ENCODE measurements at places on chromosomes 11 and 22.

DNA sequence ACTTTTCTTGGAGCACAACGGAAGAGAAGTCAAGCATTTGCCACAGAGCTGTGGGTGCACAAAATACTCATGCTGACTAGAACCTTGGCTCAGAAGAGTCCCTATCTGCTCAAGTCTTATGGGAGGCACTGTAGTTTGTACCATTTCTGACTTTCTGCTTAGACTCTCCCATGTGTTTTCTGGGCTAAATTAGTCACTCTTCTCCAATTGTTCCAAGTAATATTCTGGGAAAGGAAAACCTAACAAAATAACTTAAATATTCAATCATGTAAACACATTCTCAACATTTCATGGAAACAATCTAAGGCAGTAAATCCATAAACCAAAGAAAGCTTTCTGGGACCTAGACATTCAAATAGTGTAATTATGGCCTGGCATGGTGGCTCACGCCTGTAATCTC lies 220.7 kb downstream of the SWAP70 start:
- no peak for DNase-seq

DNA sequence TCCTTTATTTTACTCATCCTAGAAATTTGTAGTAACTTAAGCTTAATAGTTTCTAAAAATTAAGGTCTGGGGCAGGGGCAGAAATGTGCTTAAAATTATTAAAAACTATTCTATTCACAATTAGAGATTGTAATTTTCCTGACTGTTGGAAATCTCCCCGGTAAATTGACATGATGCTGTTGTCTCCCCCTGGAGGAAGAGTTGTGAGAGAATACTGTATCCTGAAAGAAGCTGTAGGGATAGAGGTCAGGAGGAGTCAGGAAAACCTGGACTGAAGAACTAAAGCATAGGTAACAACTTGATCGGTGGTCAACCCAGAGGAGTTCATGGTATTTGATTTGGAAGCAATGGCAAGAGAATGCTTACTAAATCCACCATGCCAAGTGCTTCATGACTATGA lies 16.2 kb upstream of the ESAM start:
- DNase-seq = no peak

- no peak for DNase-seq
Measured at GRCh38 chr11:14444441-14445189, 55.0 kb downstream of the COPB1 start.

GRCh38 chr11:80414181-80415165 lies 973.6 kb upstream of the TENM4 start:
- no peak for DNase-seq

GRCh38 chr11:19938169-19938856 lies 222.0 kb downstream of the DBX1 start:
- DNase-seq = peak; percentile 61

DNA sequence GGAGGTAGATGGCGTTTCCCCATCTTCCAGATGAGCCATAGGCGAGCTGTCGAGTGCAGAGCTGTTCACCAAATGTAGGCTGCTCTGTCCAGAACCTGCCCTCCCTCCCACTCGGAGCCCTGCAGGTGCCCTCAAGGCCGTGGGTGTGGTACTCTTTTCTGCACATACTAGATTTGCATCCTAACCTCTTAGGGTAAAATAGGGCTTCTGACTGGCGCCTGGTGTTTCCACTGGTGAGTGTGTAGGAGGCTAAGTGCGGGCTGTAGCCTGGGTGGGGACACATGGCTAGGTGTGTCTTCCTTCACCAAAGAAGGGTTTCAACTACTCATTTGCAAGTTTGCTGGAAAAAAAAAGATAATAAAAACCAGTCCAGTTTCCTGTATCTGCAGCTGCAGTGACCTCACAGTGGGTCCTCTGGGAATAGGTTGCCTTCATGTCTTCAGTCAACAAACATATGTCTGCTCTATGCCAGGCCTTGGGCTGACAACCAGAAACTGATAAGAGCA lies 8.5 kb downstream of the BIK start:
- no peak for DNase-seq

DNA sequence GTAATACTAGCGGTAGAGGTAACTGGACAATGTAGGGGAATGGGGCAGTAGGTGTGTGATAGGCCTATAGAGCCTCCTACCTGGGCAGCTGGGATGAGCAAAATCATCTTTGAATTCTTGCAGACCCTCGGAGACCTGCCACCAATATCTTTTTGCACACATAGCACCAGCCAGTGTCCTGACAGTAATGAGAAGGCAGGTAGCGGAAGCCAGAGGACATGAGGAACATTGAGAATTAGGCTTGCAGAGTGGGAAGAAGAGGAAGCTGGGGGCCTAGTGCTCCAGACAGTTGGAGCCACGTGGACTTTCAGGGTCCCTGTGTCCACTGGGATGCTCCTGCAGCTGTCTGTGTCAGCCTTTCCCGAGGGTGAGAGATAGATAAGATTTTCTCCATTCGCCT lies 17.2 kb upstream of the SYT13 start:
- no peak for DNase-seq

DNA sequence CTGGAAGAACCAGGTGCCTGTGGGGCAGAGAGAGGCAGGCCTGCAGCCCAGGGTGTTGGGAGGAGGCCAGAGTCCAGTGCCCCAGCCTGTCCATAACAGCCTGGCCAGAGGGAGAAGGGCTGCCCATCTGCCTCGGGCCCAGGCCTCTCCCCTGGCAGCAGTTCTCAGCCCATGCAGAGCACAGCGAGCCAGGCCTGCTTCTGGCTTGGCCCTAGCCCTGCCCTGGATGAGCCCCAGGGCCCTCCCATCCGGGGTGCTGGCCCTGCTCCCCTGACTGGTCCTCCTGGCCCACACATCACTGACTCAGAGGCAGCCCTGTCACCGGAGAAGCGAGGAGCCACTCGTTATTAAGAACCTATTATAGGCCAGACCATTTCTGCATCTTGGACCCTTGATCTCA lies 19.7 kb upstream of the MYRF start:
- no peak for DNase-seq

DNA sequence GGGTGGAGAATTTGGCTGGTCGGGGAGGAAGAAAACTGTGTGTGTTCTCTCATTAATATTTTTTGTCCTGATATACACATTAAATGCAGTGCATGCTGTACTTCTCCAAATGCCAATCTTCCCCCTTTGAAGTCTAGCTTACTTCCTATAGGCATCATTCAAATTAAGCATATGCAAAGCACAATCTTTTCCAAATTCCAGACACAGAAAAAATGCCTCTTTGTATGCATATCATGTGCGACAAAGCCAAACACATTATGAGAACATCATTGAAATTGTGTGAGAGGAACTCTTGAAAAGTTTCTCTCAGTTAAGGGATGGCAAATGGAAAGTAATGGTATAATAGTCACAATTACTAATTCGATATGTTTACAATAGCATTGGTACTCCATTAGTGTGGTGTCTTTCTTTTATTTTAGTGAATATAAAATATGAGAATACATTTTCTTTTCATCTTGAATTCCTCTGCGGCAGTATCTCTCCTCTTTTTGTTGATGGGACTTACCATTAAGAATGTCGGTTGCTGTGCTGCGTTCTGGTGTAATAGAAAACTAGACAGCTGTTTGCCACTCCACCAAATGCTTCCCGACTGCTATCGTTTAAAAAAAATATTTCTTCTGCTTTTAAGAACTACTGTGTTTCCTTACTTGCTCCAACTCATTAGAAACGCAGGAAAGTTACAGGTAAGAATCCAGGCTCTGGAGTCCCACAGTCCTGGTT lies 19.3 kb upstream of the NRIP3 start:
- DNase-seq = no peak

GRCh38 chr11:12761029-12761428 lies 86.8 kb downstream of the TEAD1 start:
- DNase-seq = no peak

GRCh38 chr11:130813196-130813595 lies 103.1 kb downstream of the SNX19 start:
- no peak for DNase-seq

GRCh38 chr22:49157529-49158339 lies 669.9 kb downstream of the BRD1 start:
- no peak for DNase-seq

GRCh38 chr11:99154277-99154676 lies 133.5 kb downstream of the CNTN5 start:
- DNase-seq = no peak

GRCh38 chr11:1738380-1738779 lies 12.0 kb downstream of the IFITM10 start:
- DNase-seq = no peak

DNA sequence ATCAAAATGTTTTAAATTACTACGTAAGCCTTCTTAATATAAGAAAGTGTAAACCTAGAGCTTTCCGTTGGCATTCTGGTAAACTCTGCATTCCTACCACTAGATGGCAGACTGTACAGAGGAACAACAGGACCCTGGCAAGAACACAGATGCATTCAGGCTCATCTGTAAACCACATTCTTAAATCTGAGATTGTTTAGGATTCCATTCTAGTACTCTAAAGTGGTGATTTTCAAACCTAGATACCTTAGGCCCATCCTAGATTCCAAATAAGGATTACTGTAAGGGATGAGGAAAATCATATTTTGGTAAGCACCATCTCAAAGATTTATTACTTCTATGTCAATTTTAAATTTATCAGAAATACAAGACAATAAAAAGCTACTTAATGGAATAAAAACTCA lies 26.9 kb downstream of the PICALM start:
- peak; percentile 66 for DNase-seq

DNA sequence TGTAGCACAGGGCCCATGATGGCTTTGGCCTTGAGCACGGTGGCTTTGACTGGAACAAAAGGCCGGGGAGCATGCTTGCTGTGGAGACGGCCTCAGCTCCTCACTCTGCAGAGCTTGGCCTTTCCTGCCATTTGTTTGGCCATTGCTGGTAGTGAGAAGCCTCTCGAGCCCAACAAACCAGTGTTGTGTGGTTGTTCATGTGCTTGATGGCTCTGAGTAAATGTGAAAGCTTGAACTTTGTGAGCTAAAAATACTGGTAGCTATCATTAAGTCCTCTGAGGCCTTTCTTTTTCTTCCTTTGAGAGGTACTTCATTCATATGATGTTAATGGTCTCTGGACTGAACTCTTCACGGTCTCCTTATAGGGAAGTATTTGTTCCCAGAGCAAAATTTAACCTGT lies 39.6 kb downstream of the NAT10 start:
- DNase-seq = no peak

DNA sequence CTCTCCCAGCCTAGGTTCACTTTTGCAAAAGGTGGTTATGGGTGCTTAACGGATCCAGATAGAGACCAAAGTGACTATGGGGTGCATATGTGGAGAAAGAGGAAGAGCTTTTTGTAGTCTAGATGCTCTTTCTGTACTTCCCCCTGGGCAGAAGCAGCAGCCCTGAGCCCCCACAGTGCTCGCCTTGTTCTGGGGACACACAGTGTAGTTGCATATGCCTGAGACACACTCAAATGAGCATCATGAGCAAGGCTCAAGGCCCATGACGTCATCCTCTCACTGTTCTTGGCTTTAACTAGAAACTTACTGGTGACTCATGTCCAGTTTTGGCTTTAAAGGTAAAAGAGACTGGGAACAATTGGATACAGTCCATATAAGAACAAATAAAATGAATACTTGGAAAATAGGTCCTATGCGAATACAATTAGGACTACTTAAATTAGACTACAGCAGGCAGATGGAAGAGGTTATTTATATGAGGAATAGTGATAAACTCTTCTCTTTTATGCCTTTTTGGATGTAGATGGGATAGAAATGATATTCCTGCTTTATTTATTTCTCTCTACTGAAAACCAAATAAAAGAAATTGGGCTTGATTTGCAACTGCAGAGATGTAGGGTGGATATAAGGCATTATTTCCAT lies 20.1 kb upstream of the PEX26 start:
- no peak for DNase-seq

- DNase-seq = no peak
Measured at GRCh38 chr11:1862588-1863351, 9.9 kb downstream of the LSP1 start.

GRCh38 chr11:132208477-132209055 lies 838.2 kb downstream of the NTM start:
- no peak for DNase-seq
